NCI-H774 (cell line): ENCODE measurements at places on chromosomes 2 and 18.
A peak's percentile ranks its signal among the peaks of the same experiment; 100 is the strongest.

- DNase-seq = no peak
These were observed 461.4 kb downstream of the GALR1 start for GRCh38 chr18:77711096-77711495.

DNA sequence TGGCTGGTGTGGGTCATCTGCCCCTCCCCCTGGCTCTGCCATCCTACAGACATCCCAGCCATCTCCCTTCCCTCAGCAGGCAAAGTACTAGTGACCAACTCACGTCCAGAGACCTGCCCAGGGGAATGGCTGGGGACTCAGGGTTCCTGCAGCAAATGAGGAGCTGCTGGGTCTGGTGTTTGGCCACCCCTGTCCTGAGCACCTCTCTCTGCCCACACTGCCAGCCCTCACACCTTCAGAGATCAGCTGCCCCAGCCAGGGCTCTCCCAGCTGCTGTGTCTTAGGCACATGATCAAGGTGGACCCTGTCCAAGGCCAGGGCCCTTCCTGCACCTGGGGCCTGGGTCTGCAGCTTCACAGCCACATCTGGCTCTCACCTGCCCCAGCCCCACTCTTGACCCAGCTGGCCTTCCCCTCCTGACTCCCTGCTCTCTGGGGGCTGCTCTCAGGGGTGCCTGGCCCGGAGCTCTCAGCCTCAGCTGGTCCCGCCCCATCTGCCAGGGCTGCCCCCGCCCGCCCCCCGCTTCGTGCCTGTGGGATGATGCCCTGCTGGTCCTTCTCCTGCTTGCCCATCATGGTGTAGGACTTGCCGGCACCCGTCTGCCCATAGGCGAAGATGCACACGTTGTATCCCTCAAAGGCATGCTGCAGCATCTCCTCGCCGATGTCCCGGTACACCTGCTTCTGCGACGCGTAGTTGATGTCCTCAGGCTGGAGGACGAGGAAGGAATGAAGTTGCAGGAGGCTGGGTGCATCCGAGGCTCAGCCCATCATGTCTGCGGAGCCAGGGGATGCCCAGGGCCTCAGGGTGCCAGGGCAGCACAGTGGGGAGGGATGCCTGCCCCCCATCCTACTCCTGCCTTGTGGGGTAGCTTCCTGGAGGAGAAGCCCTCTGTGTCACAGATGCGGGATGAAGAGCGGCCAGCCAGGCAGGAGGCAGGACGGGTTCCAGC, 32.2 kb downstream of the KIF1A start:
- no peak for DNase-seq

DNA sequence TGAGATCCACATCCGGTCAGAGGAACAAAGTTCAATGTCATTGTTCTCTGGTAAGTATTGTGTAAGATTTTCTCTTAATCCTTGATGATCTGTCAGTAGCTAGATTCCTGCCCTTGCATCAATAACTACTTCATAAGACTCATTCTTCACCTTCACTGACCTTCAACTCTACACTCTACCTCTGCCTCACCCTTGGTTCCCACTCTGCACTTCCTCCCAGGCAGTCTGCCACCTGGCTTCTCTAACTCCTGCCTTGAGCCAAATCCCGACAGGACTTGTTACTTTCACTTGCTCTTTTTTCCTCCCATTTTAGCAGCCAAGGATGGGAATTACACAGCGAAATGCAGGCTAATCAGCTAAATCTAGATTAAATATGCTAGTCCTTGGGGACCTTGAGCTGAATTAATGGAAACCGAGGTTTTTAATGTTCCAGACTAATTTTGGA, 190.7 kb downstream of the DLGAP1 start:
- DNase-seq = no peak

DNA sequence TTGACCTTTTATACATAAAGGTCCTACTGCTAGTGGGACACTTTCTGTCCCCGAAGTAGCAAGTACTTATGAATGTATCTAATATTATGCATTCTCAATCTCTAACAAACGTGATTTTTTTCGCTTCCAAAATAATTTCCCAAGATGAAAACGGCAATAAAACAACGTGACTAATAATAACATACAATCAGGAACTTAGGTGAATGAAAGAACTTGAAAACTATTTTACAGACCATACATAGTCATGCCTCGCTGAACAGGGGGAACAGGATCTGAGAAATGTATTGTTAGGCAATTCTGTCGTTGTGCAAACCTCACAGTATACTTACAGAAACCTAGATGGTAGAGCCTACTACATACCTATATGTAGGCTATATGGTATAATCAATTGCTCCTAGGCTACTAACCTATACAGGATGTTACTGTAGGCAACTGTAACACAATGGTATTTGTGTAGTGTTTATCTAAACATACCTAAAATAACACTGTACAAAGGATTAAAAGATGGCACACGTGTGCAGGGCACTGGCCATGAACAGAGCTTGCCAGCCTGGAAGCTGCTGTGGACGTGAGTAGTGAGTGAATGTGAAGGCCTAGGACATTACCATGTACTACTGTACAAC, 2.5 kb downstream of the RTN4 start:
- DNase-seq = no peak

GRCh38 chr2:42795841-42796301, 3.5 kb upstream of the HAAO start:
- no peak for DNase-seq

GRCh38 chr2:128414351-128414750, 95.7 kb upstream of the HS6ST1 start:
- DNase-seq = no peak

DNA sequence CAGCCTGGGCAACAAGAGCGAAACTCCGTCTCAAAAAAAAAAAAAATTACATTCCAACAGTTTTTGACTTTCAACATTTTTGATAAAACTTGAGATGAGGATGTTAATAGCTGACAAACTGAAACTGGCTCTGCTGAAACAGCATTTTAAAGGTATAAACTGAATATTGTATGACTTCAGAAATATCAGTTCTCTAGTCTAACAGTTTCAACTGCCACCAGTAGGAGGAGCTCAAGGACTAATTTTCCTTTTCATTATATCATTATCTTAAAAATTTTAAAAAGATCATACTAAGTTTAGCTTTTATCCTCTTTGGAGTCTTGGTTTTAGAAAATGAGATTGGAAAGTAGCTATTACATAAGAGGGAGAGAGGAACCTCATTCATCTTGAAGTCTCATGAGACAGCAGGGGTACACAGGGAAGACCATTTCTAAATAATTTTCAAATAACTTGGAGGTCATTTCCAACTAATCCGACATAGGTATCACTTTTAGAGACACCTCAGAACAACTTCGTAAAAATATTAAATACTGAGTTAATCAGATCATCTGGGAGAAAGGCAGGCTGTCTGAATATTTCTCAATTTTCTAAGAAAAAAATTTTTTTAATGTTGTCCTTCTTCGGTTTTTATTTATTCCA, 37.6 kb upstream of the MCM6 start:
- peak; percentile 25 for DNase-seq

GRCh38 chr2:143732076-143732475, 602.9 kb downstream of the ARHGAP15 start:
- no peak for DNase-seq

DNA sequence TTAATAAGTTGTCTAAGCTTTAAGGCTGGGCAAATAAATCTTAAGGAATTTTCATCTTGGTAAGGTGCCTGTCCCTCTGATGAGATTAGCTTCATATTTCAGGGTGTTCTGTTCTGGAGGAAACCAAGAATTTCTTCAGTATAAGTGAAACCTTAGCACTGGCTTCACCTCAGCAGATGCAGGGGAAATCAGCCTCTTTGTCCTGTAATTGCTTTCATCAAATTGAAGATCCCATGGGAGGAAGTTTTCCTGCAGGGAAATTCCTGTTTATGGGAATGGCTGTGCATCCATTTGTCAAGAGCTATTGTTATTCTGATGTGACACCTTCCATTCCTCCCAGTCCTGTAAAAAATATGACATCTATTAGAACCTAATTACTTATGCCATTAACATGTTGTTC, 174.5 kb downstream of the PTPRM start:
- DNase-seq = no peak

DNA sequence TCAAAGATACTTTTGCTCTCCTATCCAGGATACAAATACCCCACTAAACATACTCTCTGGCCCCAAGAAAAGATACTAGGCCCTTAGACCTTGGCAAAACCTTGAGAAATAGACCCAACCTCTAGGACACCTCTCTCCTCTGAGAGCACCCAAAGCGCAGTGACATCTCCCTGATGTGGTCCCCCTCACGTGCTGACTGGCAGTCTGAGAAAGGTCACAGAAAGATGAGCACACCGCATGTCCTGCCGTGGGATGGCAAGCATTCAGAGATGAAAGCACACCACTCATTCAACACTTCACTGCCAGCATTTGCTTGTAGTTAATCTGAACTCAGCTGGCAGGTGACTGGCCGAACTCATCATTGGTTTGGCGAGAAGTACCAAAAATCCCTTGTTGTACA, 6.1 kb upstream of the TBC1D8 start:
- no peak for DNase-seq

DNA sequence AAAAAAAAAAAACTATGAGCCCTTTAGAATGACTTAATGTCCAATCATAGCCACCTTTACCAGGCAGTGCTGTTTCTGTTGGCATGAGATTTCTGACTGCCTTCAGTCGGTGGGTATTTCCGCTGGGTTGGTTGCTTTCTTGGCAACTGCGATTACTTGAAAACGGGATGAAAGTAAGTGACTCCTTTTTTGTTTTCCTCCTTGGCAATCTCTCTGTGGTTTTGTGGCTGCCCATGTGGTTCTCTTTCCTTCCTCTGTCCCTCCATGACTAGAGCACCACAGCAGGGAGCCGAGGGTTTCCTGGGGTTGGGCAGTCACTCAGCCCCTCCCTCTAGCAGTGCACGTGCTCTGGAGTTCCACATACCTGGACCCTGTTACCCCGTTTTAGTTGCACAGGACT, 112.1 kb downstream of the KLHL29 start:
- DNase-seq = no peak

GRCh38 chr2:23092831-23093230, 292.1 kb upstream of the KLHL29 start:
- DNase-seq = no peak

- no peak for DNase-seq
These were observed 8.4 kb upstream of the MCFD2 start for GRCh38 chr2:46924038-46924437.

DNA sequence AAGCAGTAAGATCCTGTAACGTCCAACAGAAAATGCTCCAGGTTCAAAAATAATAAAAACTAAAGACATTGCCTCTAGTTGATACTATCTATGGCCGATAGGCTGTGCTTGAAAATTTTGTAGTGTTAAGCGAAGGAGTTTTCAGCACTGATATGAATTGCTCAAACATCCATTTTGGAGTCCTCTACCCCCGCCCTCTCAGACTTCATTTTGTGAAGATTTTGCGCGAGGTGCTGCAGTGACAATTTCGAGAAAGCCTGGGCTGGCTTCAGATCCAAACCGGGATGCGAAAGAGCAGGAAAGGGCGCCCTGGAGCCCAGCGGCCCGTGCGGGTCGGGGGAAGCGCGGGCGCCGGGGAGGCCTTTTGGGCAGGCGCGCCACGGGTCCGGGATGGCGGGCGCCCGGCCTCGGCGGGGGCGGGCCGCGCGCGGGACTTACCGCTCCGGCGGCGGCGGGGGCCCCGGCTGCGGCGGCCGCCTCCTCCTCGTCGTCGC, 1.8 kb downstream of the SP3 start:
- peak; percentile 51 for DNase-seq

DNA sequence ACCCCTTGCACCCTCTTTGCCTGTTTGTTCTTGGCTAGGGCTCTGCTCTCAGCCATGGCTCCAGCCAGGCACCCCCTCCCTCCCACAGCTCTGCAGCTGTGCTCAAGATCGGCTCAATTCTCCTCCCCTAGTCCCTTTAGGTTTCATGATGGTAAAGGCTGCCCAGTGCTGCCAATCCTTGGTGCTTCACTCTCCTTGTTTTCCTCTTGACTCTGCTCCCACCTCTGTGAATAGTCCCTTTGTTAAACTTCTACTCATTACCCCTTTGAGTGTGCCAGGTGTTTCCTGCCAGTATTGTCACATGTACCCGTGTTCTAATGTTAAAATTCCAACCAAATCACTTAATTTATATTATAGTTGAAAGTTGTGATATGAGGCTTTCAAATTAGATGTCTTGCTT, 101.0 kb upstream of the CERS6 start:
- DNase-seq = peak; percentile 70

- no peak for DNase-seq
These were observed 100.3 kb upstream of the PMAIP1 start for GRCh38 chr18:59799383-59800015.

- no peak for DNase-seq
These were observed 8.9 kb upstream of the PCBP1 start for GRCh38 chr2:70078384-70078783.

DNA sequence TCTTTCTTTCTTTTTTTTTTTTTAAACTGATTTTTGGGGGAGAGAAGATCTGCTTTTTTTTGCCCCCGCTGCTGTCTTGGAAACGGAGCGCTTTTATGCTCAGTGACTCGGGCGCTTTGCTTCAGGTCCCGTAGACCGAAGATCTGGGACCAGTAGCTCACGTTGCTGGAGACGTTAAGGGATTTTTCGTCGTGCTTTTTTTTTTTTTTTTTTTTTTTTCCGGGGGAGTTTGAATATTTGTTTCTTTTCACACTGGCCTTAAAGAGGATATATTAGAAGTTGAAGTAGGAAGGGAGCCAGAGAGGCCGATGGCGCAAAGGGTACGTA, 587 bp downstream of the MEIS1 start:
- no peak for DNase-seq

DNA sequence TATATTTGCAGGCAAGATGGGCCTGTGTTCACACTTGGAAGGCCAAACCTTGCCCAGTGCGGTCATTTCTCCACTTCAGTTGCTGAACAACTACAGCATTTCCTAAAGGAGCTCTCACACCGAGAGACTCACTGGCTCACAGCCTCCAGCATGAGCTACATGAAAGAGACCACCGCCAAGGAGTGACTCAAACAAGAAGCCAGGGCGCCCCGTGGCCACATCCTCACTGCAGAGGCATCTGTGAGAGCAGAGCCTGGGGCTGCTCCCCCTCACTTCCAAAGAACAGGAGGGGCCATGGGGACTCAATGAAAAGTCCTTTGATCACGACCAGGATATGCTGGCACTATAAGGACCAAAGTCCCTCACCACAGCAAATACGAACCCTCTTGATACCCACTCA, 50.0 kb downstream of the TMEM163 start:
- DNase-seq = no peak

GRCh38 chr2:99675130-99675661, 185.4 kb upstream of the REV1 start:
- no peak for DNase-seq

DNA sequence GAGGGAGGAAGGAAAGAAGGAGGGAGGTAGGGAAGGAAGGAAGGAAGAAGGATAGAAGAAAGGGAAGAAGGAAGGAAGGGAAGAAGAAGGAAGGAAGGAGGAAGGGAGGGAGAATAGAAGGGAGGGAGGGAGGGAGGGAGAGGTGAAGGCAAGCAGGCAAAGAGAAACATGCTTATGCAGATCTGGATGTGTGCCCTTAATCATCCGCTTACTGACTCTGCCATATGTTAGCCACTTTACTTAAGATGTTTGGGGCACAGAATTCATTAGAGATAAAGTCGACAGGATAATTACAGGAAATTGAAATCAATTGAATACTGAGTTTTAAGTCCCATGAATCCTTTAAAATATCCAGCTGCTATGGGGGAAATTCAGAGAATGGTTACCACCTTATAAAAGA, 334.2 kb downstream of the GRB14 start:
- DNase-seq = no peak
